ENCODE measurements at places on chromosomes 5 and 9. TPM values are rescaled to one million over a fixed set of nuclear protein-coding genes. Genes with fewer than 3 reads are reported as not detected.

TTC39B gene
- 30.1 TPM for total RNA-seq

WASHC1 gene
- total RNA-seq: 12.9 TPM

CDX1 gene
- not detected for total RNA-seq

DNA sequence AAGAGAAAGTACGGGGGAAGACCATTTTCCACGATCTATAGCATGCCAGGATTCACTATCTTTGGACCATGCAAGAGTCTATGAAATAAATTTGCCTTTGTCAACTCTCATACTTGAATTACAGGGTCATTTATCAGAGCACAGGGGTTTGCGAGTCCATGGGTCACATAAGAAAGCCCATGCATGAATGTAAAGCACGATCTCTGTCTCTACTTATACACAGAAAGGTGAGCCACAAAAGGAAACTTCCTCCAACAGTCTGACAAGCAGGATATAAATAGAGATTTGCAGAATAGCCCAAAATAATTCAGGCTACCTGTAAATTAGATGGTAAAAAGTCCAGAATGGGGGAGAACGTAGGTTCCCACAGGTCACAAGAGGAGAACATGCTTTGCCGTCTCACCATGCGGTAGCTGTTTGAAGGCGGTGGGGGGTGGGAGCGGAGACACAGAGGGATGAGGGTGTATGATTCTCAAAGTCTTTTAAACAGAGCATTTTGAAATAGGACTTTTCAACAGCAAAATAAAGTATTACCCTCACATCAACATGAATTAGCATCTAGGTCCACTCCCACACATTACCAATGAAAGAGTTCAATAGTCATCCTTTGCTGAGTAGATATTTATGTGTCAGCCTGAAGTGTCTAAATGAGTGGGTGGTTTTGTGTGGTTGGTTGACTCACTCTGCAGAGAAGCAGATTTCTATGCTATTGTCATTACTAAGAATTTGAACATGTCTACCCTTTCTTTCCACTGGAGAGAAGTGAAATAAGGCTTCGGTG is 279.7 kb downstream of the EBF1 start:
- DNase-seq: no peak

DNA sequence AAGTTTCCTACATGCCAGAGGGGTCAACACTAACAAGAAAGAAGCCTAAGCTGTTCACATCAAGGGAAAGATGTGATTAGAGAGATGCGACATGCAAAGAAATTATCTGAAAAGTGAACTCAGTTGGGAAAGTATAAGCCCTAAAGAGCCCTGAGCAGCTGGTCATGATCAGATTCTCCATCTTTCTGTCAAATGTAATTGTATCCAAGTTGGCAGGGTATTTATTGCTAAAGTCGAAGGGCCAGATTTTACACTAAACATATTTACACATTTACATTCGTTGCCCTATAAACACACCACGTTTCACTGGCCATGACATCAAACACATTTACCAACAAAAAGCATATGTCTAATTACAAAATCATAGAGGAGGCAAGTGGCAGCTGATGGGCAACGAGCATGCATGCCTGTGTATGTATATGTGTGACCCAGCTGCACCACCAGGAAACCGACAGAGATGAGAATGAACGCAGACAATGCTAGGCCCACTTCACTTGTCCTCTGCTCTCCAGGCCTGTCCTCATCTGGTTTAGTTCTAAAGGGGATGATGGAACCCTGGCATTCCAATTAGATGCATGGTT is 6.3 kb downstream of the FOXD1 start:
- no peak for DNase-seq

All from posterior vena cava (tissue), 2 donors.